Stimulated activated CD4-positive, alpha-beta T cell treated with anti-CD3 and anti-CD28 coated beads, TNF-alpha, amount 100 ng/mL, for 48 hours (primary cell): ENCODE measurements at places on chromosomes 4 and X.

GRCh38 chrX:119870626-119871131, 854 bp downstream of the RNF113A start:
- DNase-seq = no peak

DNA sequence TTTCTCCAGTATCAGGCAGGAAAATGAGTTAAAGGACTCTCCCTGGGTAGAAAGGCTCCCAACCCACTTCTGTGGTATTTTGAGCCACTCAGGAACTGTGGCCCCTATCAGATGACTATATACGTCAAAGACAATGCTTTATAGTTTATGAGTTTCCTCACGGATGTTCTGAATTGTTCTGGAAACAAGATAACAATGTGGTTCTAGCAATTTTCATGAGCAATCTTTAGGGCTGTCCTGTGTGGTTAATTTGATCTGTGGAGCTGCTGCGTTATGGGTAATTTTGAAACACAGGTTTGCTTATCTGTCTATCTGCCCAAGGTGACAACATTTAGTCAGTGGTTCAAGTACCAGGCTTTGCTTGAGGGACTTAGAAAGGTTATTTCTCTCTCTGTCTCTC, 46.7 kb upstream of the IL2 start:
- DNase-seq = no peak

DNA sequence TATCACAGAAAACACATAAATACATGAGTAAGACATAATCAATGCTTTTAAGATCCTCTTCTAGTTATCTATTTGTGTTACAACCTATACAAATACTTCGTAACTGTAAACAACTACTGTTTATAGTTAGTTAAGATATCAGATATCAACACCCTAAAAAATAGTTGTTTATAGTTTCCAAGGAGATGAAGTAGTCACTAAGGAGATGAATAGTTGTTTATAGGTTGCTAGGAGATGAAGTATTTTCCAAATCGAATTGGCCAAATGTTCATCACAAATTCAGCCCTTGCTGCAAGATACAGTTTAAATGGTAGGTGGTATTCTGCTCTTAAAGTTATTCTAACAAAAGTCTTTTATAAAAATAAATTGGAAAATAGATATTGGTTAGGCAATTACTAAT, 618.2 kb upstream of the PCDH10 start:
- no peak for DNase-seq

- no peak for DNase-seq
These were observed 344.2 kb downstream of the GRIA2 start for GRCh38 chr4:157564771-157565170.

DNA sequence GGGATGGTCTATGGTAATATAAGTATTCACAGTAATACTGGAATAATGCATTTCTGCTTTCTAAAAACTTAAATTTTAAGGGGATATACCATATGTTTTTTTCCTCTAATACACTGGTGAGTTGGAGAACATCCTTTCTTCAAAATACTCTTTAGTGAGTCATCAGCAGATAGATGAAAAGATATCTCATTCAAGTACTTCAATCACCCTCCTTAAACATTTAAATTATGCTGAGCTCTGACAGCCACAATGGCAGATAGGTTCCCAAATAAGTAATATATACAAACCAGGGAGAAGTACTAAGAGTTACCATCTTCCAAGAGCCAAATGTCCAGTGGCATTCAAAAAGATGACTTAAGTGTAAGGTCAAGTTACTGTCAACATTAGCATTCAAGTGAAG, 52.2 kb downstream of the AMMECR1 start:
- no peak for DNase-seq

DNA sequence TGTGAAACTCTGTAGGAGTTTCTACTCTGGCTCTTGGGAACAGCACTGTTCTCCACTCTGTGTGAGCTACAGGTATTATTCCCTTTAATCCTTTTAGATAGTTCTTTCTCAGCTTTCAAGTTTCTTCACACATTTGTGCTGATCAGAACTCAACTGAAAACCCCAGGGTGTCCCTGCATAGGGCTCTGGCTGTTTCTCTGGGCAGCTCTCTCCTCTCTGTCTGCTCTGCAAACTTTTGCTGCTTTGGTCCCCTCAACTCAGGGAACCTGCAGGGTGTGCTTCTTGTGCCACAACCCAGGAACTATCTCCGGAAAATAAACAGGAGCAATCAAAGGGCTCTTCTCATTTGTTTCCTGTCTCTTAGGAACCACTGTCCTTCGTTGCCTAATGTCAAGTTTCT, 196.6 kb upstream of the GABRA2 start:
- no peak for DNase-seq

- DNase-seq = no peak
These were observed 18.9 kb upstream of the SH3KBP1 start for GRCh38 chrX:19906293-19906692.

DNA sequence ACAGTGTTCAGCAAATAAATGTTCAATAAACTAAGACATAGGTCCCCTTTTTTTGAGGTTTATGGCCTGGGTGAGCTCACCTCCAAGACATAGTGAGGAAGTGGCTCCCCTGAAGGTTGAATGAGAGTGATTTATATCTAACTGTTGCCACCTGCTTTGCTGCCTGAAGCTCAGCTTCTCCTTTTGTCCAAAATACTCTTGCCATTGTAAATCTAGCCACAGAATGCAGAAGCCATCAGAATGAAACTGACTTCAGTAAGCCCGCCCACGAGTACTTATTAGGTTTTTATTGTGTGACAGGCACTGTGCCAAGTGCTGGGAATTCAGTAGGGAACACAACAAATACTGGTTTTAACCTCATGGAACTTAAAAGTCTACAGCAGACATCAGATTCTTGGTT, 18.0 kb downstream of the SPINK2 start:
- no peak for DNase-seq

- no peak for DNase-seq
These were observed 163.7 kb upstream of the SPANXC start for GRCh38 chrX:141405853-141406492.

DNA sequence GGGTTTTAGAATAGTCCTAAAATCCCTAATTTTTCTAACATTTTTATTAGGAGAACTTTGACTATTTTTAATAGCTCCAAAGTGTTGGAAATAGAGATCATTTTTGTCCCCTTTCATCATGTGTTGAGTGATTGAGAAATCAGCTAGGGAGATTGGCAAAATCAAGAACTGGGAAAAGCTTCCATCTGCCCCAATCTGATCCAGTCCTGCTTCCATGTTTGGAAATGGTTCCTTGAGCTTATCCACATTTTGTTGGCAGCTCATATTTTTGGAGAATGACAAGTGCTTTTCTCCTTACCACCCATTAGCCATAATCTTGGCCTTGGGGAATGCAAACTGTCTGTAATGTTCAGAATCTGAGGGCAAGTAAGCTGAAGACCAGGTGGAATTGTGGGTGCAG, 73.9 kb downstream of the SYNPO2 start:
- DNase-seq = no peak

DNA sequence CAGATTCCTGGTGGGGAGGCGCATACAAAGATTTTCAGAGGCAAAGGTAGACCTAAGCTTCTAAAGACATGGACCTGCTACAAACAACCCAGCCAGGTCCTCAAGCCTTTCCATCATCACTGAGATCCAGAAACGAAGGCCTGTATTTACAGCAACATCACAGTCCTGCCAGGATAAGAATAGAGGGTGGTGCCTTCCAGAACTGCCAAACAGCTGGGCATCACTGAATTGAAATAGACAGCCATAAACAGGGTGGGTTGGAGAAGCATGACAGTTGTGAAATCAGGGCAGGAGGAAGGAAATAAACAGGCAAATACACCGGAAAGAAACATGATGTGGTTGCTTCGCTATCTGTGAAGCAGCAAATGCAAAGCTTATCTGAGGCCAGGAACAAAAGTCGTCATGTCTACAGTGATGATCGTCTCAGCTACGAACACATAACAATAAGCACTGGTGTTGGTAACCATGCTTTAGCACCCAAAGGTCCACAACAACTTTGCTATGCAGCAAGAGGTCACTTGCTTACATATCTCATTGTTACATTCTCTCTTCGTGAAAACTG, 6.7 kb upstream of the TMEM154 start:
- no peak for DNase-seq

DNA sequence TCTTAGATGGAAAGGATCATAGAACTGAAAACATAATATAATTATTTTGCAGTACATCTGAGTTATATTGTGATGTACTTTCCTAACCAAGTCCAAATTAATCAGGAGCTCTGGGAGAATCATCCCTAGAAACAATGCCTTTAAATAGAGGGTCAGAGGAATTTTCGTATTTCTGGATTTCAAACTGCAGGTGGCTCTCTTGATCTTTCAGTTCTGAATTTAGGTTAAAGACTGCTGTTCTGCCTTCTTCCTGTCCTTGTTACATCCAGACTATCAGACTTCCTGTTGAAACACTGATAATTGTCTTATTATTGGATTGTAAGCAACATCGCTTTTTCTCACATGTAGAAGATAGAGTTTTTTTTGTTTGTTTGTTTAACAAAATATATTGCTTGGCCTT, 142.7 kb downstream of the RPA4 start:
- DNase-seq = no peak

GRCh38 chr4:133592591-133592990, 443.5 kb downstream of the PCDH10 start:
- no peak for DNase-seq
